ENCODE measurements at places on chromosomes 6 and 20.
A peak's percentile ranks its signal among the peaks of the same experiment; 100 is the strongest.

GRCh38 chr6:122799916-122800686 is 11.0 kb downstream of the SMPDL3A start:
- no peak for DNase-seq

DNA sequence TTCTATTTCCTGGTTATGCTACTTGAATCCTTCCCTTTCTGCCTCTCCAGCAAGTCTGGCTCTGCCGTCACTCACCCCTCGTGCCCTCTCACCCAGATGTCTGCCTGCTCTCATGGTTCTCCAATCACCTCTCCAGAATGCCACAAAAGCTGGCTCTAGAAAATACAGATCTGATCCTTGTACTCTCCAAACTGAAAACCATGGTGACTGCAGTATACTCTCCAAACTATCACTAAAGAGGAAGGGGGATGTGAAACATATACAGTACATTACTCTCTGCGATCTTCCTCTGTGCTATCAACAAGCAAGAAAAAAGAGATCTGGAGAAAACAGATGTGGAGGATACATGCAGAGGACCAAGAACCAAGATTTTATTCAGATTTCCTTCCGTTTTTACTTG is 91.1 kb downstream of the ATXN1 start:
- DNase-seq, result no peak

- peak; percentile 25 for DNase-seq
These were observed 513.7 kb upstream of the SULF2 start for GRCh38 chr20:48298851-48299484.

GRCh38 chr6:149963212-149963461 is 606 bp upstream of the ULBP1 start:
- no peak for DNase-seq

- DNase-seq, result no peak
These were observed 217.0 kb downstream of the HAO1 start for GRCh38 chr20:7723284-7723683.

DNA sequence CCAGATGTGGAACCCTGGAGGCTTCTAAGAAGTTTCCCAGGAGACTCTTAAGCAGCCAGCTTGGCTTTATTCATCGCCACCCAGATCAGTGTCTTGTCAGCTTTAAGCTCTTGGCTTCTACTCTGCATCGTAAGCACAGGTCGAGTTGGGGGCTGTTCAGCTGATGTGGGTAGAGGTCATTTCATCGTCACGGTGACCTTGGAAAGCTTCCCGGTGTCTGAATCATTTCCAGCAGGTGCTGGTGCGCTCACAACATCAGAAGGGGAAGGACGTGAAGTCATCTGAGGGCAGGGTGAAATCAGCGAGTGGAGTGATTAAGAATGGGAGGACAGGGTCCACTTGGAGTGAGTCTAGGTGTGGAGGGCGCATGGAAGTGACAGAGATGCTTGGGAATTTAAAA is 112.6 kb downstream of the SASH1 start:
- no peak for DNase-seq

DNA sequence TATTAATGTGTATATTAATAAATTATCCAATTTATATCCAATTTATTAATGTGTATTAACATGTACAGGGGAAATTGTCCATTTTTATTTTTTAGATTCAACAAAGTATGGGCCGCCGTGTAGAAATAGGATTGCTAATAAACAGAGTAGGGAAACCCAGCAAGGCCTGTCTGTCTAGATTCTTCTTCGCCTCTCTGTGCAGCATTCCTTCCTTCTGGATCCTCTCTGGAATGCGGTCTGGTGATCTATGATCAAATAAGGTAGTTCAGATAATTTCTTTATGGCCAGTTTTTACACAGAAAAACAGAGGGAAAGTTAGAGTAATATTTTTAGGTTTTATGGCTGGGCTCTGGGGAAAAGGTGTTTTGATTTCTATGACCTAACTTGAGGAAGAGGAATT is 19.9 kb upstream of the HFE start:
- DNase-seq, result no peak

DNA sequence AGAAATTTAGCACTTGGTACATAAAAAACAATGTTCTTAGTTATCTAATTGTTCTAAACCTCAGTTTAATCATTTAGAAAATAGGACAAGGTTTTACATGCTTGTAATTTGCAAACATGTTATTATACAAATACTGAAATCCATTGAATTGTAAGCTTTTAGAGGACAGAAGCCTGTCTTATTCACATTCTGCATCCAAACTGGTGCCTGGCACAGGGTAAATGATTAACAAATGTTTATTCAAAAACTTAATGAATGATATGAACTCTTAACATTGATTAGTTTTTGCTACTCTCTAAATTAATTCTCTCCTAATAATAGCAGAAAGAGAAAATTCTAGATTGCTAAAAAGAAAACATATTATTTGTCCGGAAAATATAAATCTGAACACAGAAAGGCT is 58.4 kb upstream of the MCM9 start:
- no peak for DNase-seq

- no peak for DNase-seq
These were observed 3.3 kb upstream of the CNKSR3 start for GRCh38 chr6:154513601-154514320.

DNA sequence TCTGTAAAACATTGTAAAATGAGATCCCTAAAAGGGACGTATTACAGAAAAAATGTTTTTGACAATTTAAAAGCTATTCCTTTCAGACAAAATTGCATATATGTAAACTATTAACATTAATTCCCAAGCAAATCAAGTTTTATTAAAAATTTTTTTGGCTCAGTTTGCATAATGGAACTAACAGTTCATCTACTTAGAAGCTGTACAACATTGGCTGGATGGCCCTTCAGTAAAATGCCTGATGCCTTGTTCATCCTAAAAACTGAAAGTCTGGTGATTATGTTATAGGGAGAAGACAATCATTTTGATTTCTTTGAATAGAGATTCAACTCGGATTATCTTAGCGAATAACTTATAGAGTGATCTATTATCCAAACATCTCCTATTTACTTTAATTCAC is 52.8 kb downstream of the ADGRG6 start:
- no peak for DNase-seq

- DNase-seq, result peak; percentile 90
These were observed 502 bp upstream of the HTR1E start for GRCh38 chr6:86936834-86937218.

DNA sequence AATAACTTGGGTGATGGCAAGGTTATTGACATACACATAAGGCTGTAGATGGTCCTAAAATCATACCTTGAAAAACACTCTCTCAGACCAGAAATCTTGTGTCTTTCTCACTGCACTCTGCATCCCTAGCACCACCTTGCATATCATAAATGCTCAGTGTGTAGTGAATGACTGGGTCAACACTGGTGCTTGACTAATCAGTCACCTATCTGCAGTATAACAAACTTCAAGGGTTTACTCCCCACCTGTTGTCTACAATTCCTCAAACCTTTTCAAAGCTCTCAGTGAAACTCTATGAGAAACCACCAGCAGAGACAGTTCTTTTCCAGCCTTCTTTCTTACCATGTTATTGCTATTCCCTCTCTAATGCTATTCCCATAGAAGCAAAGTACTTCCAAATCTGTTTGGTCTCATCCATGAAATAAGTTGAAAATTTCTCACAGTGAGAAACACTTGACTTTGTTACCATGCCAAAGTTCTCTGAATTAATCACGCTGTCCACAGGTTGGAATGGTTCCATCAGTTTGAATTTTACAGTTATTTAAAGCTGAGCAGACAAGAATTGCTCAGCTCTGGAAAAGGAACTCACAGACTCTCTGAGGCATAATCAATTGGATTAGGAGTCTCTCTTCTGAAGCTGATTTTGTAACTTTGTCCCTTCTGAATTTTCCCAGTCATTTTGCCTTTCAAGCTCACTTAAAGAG is 104.8 kb upstream of the EYA4 start:
- peak; percentile 43 for DNase-seq

GRCh38 chr6:84618836-84619235 is 145.6 kb downstream of the TBX18 start:
- DNase-seq, result peak; percentile 67

- DNase-seq, result no peak
These were observed 87.9 kb upstream of the RBM24 start for GRCh38 chr6:17193106-17193775.

- peak; percentile 29 for DNase-seq
These were observed 103.8 kb upstream of the BEND6 start for GRCh38 chr6:56851074-56851473.

DNA sequence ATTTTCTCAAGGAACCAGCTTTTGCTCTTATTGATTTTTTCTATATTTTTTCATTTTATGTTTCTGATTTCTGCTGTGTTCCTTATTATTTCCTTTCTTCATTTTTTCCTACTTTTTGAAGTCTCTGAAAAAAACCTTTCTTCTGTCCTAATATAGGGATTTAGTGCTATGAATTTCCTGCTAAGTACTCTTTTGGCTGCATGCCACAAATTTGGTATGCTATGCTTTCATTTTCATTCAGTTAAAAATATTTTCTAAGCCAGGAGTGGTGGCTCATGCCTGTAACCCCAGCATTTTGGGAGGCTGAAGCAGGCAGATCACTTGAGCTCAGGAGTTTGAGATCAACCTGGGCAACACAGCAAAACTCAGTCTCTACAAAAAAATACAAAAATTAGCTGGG is 30.6 kb downstream of the SIRPD start:
- no peak for DNase-seq

GRCh38 chr6:32252331-32253009 is 28.6 kb upstream of the NOTCH4 start:
- DNase-seq, result no peak

- DNase-seq, result no peak
These were observed 14.8 kb upstream of the NAA20 start for GRCh38 chr20:20002101-20002998.

- no peak for DNase-seq
These were observed 12.3 kb downstream of the TMEM14B start for GRCh38 chr6:10759884-10760329.

DNA sequence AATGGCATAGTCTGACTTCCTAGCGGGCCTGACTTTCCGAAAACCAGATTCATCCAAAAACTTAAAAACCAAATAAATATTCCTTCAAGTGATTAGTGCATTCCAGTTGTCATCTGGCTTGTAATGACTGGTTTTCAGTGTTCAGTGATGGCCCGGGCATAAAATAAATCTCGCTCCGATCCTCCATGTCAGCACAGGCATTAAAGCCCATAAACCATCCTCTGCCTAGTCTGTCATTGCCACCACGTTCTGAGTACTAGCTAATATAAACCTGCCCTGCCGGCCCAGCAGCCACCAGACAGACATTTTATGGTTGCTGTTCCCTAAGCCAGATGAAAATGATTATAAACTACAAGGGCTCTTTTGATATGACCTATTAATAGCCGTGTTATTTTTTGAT is 232.3 kb upstream of the GMDS start:
- DNase-seq, result no peak

DNA sequence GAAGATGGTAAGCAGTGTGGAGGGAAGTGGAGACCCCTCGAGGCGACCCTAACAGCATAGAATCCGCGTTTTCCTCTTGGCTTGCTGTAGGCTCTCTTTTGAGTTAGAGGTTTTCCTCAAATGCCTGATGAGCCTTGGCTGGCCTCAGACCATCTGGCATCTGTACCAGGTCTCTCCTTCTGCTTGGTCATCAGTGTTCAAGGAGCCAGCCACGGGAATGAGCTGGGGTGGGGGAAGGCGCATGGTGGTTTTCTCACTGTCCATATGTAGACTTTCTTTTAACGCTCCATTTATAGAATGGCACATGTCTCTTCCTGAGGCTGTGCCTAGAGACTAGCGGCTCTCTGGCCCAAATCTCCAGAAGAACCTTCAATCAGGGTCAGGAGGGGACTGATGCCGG is 8.1 kb upstream of the GUCA1A start:
- DNase-seq, result no peak

DNA sequence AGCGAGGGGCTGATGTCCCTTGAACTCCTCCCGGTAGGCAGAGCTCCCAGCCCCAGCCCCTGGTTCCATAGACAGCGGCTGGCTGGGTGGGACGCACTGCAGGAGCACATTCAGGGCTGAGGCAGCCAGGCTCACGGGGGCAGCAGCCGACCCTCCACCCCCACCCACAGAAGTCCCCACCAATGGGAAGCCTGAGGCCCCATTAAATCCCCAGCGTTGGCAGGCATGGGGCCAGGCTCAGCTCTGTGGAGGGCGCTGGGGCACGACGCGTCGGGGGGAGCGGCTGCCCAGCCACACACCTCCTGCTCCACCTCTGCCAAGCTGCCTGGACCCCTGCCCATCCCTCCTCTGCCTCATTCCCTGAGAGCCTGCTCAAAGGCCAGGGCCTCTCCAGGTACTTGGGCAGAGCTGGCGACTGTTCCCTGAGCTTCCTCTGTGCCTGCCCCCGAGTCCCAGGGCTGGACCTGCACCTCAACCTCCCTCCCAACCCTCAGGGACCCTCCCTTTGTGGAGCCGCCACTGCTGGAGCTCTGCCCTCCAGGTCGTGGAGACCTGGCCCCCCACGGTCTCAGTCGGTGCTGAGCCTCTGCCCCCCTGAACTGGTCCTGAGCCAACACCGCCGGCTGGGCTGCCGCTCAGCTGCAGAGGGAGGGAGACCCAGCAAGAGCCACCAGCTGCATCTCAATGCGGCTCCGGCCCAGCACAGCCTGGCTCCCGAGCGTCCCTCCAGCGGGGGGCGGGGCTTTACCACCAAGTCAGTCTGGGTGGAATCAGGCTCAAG is 9.1 kb downstream of the CHRNA4 start:
- peak; percentile 77 for DNase-seq

GRCh38 chr20:34536798-34537394 is 20.7 kb downstream of the DYNLRB1 start:
- peak; percentile 65 for DNase-seq

DNA sequence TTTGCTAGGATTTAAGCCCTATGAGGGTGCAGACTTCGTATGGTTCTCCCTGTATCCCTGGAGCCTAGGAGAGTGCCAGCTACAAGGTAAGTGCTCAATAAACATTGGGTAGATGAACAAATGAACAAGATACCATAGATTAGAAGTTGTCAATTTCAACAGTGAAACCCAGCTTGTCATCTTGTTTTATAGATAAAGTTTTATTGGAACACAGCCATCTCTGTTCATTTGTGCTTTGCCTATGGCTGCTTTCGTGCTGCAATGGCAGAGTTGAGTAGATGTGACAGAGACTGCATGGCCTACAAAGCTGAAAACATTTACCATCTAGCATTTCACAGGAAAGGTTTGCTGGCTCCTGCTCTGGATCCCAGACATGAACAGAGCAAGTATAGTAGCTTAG is 5.6 kb downstream of the DAAM2 start:
- no peak for DNase-seq

- no peak for DNase-seq
These were observed 274.9 kb downstream of the PRL start for GRCh38 chr6:22021966-22022365.

DNA sequence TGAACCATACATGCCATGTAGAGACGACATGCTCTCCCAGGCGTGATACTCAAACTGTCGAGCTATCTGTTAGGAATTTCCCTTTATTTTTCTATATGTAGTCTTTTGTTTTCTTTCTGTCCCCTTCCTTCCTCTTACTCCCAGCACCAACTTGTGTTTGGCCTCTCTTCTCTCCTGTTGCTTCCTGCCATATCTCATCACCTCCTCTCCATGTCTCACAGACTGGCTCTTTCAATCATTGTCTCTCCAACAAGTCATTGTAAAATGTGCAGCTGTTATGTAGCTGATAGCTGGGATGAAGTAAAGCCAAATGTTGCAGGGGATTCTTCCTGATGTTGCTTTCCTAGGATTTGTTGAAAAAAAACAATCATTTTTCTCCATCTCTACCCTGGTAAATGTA is 234.5 kb downstream of the TMEM242 start:
- DNase-seq, result no peak

All from neural progenitor cell (in vitro differentiated cells).